ENCODE measurements at places on chromosomes 2 and 18. TPM values are rescaled to one million over a fixed set of nuclear protein-coding genes. Genes with fewer than 3 reads are reported as not detected.

RSAD2 gene
- 0.20 TPM for total RNA-seq

SERPINB10 gene
- not detected for total RNA-seq

PID1 gene
- total RNA-seq, result 1.0 TPM

SCN2A gene
- total RNA-seq, result 0.35 TPM

IL1F10 gene
- not detected for total RNA-seq

XDH gene
- total RNA-seq, result 2.0 TPM

HNMT gene
- 47.9 TPM for total RNA-seq

ACTR1B gene
- total RNA-seq, result 89.3 TPM

METTL8 gene
- 48.3 TPM for total RNA-seq

PNO1 gene
- total RNA-seq, result 19.8 TPM

SATB2 gene
- total RNA-seq, result 2.3 TPM

PLEKHH2 gene
- total RNA-seq, result 19.1 TPM

NYAP2 gene
- not detected for total RNA-seq

CYRIA gene
- 9.2 TPM for total RNA-seq

GNAL gene
- 0.87 TPM for total RNA-seq

MYO7B gene
- 0.25 TPM for total RNA-seq

TTC27 gene
- 32.3 TPM for total RNA-seq

CRYGC gene
- not detected for total RNA-seq

ANKRD23 gene
- 2.2 TPM for total RNA-seq

UGT1A5 gene
- 0.35 TPM for total RNA-seq

CFC1 gene
- total RNA-seq, result not detected

STEAP3 gene
- 24.5 TPM for total RNA-seq

NPHP1 gene
- total RNA-seq, result 6.9 TPM

ASXL3 gene
- 0.05 TPM for total RNA-seq

RTP5 gene
- total RNA-seq, result not detected

ACOXL gene
- not detected for total RNA-seq

FAM124B gene
- total RNA-seq, result 0.35 TPM

TMX3 gene
- total RNA-seq, result 67.7 TPM

KIF5C gene
- 2.1 TPM for total RNA-seq

GPR148 gene
- total RNA-seq, result not detected

CTLA4 gene
- total RNA-seq, result not detected

RAD51AP2 gene
- under 0.01 TPM for total RNA-seq

ZNF385B gene
- total RNA-seq, result 1.1 TPM

SAG gene
- not detected for total RNA-seq

SCN9A gene
- 1.0 TPM for total RNA-seq

KCNF1 gene
- not detected for total RNA-seq

LRRC30 gene
- total RNA-seq, result not detected

SH3YL1 gene
- total RNA-seq, result 47.1 TPM

DYNAP gene
- not detected for total RNA-seq

SRD5A2 gene
- total RNA-seq, result 0.20 TPM

NR4A2 gene
- not detected for total RNA-seq

ORC4 gene
- total RNA-seq, result 118 TPM

ARHGAP28 gene
- total RNA-seq, result 0.35 TPM

SMYD5 gene
- 25.2 TPM for total RNA-seq

FEV gene
- not detected for total RNA-seq

ANKRD30B gene
- total RNA-seq, result not detected

DOCK10 gene
- 2.5 TPM for total RNA-seq

CRACDL gene
- total RNA-seq, result 6.3 TPM

EPB41L3 gene
- 40.8 TPM for total RNA-seq

NEB gene
- total RNA-seq, result 1.2 TPM

COL6A3 gene
- 3.6 TPM for total RNA-seq

SP140L gene
- total RNA-seq, result 5.4 TPM

AMER3 gene
- not detected for total RNA-seq

ARHGEF4 gene
- total RNA-seq, result 0.35 TPM

B3GNT7 gene
- 4.0 TPM for total RNA-seq

TMEM198 gene
- total RNA-seq, result 1.6 TPM

YPEL5 gene
- total RNA-seq, result 187 TPM

Measured in renal cortical epithelial cell (primary cell).